Fibroblast of the conjunctiva (primary cell): ENCODE measurements at places on chromosomes 12 and 14.

DNA sequence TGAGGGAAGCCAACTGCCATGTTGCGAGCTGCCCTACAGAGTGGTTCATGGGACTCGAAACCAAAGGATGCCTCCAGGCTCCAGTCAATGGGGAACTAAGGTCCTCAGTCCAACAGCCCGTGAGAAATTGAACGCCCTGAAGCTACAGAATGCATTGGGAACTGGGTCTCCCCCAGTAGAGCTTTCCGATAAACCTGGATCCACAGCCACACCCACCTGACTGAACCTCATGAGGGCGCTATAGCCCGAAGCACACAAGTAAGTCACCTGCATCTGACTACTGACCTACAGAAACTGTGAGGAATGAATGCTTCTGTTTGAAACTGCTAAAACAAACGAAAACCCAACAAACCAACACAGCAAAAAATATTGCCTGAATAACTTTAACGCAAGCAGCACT lies 1297.7 kb downstream of the AACS start:
- no peak for DNase-seq

DNA sequence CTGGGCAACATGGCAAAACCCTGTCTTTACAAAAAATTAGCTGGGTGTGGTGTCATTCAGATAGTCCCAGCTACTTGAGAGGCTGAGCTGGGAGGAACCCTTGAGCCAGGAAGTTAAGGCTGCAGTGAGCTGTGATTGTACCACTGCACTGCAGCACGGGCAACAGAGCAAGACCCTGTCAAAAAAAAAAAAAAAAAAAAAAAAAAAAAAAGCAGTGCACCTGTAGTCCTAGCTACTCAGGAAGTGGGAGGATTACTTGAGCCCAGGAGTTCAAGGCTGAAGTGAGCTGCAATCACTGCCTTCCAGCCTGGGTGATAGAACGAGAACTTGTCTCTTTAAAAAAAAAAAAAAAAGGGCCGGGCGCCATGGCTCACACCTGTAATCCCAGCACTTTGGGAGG lies 5.6 kb downstream of the REM2 start:
- no peak for DNase-seq

DNA sequence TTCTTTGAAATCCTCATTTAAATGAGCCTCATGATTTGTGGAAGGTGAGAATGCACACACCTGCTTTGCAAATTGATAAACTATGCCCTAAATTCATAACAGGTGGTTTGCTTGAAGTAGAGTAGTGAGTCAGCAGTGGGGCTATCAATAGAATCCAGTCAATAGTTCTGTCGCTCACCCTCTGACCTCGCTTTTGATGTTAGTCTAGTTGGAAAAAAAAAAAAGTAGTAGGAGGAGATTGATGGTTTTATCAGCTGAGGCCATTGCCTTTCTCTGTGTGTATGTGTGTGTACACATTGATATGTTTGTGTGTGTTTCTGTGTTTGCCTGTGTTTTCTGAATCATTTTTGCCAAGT lies 267.3 kb downstream of the SNAPC1 start:
- DNase-seq: no peak

- no peak for DNase-seq
Observed at GRCh38 chr12:123288751-123289346, 17.2 kb upstream of the CDK2AP1 start.

DNA sequence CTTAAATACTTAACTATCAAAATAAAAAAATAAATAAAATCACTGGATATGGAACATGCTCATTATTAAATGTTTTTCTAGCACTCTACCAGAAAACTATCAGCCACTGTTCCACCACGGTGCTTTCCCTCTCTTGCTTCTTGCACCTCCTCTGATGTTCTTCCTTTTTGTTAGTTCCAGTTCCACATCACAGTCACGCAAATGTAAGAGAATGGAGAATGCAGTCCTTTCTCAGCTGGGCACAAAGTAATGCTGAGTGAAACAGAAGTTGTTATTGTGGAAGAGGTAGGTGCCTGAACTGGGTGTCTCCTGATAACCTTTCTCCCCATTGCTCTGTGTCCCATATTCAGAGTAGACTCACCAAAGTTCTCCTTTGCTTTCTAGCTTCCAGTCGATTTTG lies 1116.9 kb upstream of the TMEM132C start:
- no peak for DNase-seq

DNA sequence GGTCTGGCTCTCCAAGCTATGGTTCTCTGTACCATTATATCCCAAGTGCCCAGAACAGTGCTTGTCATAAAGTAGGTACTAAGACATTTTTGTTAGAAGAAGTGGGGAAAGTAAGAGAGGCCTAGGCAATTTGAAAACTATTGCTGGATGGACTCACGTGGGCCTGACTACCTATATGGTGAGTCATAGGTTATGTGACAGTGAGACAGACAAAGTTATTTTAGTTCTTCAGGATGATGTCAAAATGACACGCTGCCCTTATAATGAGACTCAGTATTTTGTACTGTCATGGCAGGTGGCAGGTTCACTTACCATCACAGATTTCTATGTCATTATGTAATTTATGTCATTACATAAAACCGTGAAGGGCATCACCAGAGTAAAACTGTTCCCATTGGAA lies 53.1 kb downstream of the PARP11 start:
- DNase-seq: no peak

DNA sequence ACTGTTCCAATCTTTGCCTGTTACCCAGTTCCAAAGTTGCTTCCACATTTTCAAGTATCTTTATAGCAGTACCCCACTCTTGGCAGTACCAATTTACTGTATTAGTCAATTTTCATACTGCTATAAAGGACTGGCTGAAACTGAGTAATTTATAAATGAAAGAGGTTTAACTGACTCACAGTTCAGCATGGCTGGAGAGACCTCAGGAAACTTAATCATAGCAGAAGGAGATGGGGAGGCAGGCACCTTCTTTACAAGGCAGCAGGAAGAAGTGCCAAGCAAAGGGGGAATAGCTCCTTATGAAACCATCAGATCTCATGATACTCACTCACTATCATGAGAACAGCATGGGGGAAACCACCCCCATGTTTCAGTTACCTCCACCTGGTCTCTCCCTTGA lies 215.0 kb downstream of the SNAPC1 start:
- DNase-seq: no peak

- peak; percentile 96 for DNase-seq
Observed at GRCh38 chr14:75293920-75294648, 15.5 kb downstream of the FOS start.
